8988T (cell line): ENCODE measurements at places on chromosomes 4 and X.

- no peak for DNase-seq
These were observed 81.6 kb upstream of the MED14 start for GRCh38 chrX:40816906-40817305.

- DNase-seq: no peak
These were observed 20.4 kb downstream of the WDR13 start for GRCh38 chrX:48617542-48618340.

GRCh38 chr4:17189401-17189720, 290.9 kb upstream of the LDB2 start:
- no peak for DNase-seq

DNA sequence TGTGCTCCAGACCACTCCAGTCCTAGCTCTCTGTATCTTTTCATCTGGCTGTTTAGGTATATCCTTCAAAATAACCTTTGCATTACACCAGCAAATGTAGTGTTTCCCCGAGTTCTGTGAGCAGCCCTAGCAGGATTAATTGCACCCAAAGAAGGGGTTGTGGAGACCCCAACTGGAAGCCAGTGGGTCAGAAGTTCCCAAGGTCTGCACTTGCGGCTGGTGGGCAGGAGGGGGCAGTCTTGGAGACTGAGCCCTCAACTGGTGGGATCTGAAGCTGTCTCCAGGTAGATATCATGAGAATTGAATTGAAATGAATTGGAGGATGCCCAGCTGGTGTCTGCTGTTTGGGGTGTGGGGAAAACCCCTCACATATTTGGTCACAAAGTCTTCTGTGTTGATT, 1485.3 kb upstream of the TENM3 start:
- DNase-seq: no peak

- no peak for DNase-seq
These were observed 933.5 kb downstream of the C4orf33 start for GRCh38 chr4:130029442-130029841.

- DNase-seq: no peak
These were observed 99.6 kb upstream of the CCSER1 start for GRCh38 chr4:90027565-90027964.

DNA sequence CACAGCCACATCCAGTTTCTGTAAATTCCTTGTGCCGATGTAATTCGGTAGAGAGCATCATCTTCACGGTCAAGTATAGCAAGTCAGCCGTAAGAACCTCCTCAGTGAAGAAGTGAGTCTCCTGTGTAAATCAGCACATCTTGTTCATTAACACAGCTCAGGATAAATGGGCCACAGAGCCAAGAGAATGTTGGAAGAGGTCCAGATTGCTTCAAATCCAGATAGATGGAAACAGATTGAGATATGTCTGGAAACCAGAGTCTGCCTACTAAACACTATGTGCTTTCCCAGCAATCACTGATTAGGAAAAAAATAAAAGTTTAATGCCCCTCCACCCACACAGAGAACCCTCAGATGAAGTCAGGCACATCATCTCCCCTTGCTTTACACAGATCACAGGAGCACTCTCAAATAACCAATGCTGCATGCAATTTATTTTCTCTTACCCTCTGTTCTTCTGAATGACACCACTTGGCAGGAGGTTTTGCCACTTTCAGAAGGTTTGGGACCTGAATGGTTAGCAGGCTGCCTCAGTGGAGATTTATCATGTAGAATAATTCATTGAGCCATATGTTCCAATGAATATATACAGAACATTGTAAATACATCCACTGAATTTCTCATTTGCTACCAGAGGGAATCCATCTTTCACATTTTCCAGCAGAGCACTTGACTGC, 357.7 kb downstream of the C4orf33 start:
- DNase-seq: no peak

DNA sequence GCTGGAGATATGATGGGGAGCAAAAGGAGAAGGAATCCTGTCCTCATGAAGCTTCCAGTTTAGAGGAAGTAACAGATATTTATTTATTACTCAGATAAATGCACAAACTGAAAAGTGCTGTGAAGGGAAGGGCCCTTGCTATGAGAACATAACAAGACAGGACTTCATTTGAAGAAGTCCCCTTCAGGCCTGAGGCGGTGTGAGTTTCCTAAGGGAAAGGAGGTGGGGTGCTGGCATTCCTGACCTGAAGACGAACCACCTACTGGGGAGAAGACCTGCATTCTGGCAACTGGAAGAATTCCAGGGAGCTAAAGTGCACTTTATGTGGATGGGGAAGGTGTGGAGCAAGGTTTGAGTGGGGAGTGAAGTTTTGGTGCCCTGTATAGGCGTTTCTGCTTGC, 15.9 kb upstream of the SPARCL1 start:
- no peak for DNase-seq

- no peak for DNase-seq
These were observed 14.4 kb upstream of the FAM9A start for GRCh38 chrX:8815460-8816065.

DNA sequence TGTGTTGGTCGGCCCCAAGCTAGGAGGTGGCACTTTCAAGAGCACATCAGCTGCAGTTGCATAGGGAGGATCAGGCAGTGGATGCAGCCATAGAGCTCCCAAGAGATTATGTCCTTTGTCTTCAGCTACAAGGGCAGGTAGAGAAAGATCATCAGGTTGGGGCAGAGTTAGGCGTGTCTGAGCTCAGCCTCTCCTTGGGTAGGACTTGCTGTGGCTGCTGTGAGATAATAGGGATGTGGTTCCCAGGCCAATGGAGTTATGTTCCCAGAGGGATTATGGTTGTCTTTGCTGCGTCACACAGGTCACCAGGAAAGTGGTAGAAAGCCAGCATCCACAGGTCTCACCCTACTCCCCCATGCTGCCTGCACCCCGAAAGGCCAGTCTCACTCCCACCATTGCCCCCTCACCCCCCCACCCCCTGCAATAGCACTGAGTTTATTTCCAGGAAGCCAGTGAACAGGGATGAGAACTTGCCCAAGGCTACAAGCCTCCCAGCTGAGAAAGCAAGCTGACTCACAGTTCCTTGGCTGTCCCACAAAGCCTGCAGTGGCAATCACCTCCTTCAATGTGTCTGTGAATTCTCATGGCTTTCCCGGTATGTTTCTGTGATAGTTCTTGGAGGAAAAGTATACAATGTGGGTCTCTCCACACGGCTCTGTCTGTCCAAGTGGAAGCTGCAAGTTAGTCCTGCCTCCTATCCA, 148.4 kb downstream of the STPG2 start:
- no peak for DNase-seq

DNA sequence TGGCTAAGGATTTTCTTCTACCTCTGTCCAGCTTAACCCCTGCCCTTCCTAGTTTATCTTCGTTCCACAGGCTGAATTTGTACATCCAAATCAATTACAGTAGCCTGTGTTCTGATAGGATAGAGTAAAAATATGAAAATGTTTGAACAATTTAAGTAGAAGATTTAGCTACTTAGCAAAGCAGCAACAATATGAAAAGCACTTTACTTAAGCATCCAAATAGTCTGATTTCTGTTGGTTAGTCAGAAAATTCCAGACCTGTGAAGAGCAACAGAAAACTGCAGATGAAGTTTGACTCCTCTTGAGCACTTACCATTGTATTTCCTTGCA, 2.0 kb downstream of the ARSJ start:
- DNase-seq: no peak

GRCh38 chr4:101020956-101021355, 326.4 kb downstream of the PPP3CA start:
- no peak for DNase-seq

DNA sequence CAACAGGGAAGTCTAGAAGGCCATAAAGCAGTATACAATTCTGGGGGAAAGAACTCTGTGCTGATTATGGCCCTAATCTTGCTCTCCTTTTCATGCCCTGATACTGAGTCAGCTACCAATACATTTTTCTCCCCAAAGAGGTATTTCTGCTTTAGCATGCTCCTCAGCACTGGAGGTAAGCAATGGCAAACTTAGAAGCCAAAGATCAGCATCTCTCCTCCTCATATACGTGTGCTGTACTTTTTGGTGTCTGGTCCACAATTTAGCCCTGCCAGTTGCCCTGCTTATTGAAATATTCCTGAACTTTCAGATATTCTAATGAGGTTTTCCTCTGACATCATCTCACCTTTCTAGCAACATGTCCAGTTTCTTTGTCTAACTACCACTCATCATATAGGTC, 226.2 kb downstream of the FSTL5 start:
- no peak for DNase-seq

DNA sequence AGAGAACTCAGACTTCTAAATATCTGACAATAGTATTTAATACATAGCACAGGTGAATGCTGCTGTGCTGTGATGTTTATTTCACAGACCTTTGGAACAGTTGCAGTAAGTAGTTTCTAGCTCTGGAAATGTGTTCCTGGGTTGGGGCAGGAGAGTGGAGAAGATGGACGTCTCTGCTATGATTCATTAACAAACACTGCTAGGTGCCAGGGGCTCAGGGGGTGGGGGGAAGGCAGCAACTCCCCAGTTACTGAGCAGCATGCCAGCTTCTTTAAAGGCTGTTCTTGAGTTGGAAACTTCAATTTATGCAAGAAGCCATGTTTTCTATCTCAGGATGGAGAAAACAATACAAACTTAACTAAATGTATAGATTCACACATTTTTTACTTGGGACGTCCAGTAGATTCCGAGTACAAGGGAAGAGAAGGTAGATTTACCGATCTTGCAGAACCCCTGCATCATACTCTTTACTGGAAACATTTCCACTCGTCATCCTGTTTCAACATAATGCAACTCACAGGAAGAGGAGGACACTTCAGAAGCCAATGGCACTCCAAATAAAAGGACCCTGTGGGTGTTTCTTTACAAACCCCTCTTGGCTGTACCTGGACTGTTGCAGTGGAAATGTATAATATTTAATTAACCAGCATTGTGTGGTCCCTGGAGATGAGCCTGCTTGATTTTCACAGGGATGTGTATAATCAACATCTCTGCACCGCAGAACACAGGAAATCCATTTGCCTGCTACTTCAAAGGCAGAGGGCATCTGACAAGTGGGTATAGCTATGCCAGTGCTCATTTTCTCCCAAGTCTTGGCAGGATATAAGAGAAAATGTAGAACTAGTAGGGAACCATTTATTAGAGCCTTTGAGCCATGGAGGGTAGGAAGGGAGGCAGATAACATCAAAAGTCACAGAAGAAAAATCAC, 171.4 kb downstream of the SH3KBP1 start:
- no peak for DNase-seq

DNA sequence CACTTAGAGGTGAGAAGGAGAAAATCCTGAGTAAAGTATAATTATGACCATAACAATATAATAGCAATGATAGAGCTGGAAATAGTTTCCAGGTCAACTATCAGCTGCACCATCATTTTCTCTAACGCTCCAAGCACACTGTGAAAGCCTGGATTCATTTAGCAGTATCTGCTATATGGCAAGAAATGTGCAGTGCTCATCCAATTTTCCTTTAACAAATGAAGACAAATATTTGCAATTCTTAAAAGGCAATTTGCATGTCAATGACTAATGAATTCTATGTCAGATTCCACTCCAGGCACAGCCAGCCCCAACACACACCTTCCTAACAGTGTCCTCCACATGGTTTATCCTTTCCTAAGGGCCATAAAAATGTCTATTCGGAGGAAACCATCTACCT, 12.7 kb downstream of the PRSS12 start:
- DNase-seq: no peak

GRCh38 chrX:119062750-119063374, 9.9 kb upstream of the CT47C1 start:
- no peak for DNase-seq

DNA sequence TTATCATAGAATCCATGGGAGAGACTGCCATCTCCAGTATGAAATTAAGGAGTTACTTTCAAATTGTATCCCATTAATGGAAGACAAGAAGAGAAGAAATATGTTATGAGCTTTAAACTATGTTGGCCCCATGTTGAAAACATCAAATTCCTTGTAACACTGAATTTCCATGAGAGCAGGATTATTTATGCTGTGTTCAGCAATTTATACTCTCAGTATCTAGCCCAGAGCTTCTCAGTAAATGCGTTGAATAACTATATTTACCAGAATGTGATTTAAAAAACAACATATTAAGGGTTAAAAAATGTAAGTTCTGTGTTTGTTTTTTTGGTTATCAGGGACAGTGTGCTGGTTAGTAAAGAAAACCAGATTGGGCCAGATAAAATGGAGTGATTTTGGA, 74.2 kb downstream of the ADGRL3 start:
- no peak for DNase-seq

- DNase-seq: no peak
These were observed 30.8 kb upstream of the CD40LG start for GRCh38 chrX:136616987-136617685.

DNA sequence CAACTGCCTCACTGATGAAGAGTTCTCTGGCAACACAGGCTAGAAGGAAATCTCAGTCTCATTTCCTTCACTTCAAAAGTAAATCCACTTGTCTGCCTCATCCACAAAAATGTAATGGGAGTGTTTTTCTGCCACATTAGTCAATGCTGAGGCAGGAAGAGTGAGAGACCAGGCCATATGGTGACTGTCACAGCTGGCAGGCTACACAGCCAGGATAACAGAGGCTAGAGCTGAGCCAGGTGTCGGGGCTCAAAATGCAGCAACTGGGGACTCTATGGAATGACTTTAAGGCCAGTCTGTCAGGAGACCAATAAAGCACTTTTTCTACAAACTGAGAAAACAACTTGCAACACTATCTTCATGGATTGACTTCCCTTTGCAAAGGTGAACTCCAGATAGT, 204.2 kb downstream of the GPC3 start:
- no peak for DNase-seq

- DNase-seq: no peak
These were observed 263.8 kb downstream of the ARHGAP24 start for GRCh38 chr4:85738721-85739120.

DNA sequence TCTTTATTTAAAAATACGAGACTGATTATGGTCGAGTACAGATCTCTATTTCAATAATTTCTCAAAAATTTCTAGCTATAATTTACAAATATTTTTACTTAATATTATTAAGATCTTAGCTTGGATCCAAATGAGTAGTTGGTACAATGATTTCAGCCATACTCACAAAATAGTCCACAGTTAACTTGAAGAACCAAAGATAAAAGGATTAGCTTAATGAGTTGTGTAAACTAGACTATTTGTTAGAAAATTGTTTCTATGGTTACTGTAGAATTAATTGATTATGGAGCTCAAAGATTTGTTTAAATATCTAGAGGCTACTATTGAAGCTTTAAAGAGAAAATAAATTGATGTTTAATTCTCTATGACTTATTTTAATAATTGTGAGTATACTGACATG, 1.6 kb downstream of the UGT2B10 start:
- no peak for DNase-seq

DNA sequence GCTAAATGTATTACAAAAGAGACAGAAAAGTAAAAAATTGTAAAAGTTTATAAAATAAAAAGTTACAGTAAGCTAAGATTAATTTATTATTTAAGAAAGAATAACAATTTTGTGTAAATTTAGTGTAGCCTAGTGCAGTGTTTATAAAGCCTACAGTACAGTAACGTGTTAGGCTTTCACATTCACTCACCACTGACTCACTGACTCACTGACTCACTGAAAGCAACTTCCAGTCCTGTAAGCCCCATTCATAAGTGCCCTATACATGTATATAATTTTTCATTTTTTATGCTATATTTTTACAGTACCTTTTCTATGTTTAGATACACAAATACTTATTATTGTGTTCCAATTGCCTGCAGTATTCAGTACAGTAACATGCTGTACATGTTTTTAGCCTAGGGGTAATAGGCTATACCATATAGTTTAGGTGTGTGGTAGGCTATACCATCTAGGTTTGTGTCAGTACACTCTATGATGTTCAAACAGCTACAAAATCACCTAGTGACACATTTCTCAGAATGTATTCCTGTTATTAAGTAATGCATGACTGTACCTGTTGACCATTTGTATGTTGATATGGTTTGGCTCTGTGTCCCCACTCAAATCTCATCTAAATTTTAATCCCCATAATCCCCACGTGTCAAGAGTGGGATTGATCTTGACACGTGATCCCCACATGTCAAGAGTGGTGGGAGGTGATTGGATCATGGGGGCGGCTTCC, 57.9 kb downstream of the CFAP299 start:
- DNase-seq: no peak
